ENCODE measurements at places on chromosomes 1 and 21.

DNA sequence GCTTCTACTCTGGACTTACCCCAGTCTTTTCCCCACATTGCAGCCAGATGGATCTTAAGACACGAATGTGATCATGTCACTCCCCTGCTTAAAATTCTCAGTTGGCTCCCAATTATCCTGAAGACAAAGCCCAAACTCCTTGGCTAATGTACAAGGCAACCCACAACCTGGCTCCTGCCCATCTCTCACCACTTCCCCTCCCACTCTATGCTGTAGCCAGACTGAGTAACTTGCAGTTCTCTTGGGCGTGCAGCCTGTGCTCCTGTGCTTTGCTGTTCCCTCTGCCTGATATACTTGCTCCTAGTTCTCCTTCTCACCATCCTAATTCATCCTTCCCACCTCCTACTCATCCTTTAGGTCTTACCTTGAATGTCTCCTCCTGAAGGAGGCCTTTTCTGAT, 56.2 kb downstream of the LGR6 start:
- DNase-seq, result peak; percentile 23

DNA sequence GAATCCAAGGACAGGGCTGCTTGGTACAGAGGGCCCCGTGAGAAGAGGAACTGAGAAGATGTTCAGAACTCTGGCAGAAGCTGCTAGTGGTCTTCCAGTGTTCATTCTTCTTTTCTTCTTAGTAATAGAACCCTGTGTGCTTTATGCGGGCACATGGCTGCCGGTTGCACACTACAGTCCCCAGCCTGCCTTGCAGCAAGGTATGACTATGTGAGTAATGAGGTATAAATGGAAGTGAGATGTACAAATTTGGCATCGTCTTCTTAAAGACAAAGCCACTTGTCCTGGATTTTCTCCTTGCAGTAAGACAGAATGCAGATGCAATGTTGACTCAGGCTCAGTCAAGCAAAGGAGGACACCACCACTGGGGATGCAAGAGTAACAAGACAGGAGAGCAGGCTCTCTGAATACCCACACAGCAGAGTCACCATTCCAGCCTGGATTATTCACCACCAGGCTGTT, 15.0 kb upstream of the ATP1B1 start:
- DNase-seq, result no peak

GRCh38 chr1:147480565-147480935, 60.8 kb upstream of the BCL9 start:
- no peak for DNase-seq

DNA sequence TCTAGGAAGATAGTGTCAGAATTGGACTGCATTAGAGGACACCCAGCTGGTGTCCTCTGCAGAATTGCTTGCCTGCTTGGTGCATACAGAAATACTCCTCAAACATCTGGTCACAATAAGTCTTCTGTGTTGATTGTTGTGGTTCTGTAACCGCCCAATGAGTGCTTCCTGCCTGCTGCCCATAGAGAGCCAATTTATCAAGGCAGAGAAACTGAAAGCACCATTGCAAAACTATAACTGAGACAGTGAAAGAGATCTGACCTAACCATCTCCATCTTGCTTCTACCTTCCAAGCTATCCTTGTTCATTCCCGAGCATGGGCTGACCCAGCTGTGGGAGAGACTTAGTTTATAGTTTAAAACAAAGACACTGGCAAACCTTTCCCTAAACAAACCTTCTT, 462.4 kb upstream of the RGS18 start:
- no peak for DNase-seq

GRCh38 chr21:42558368-42558767, 44.7 kb downstream of the SLC37A1 start:
- DNase-seq, result no peak

GRCh38 chr1:232937741-232938375, 12.6 kb upstream of the NTPCR start:
- no peak for DNase-seq

GRCh38 chr1:14482784-14483450, 115.6 kb upstream of the KAZN start:
- no peak for DNase-seq

- DNase-seq, result peak; percentile 90
Measured at GRCh38 chr1:150281221-150281757, 1.1 kb upstream of the CIART start.

DNA sequence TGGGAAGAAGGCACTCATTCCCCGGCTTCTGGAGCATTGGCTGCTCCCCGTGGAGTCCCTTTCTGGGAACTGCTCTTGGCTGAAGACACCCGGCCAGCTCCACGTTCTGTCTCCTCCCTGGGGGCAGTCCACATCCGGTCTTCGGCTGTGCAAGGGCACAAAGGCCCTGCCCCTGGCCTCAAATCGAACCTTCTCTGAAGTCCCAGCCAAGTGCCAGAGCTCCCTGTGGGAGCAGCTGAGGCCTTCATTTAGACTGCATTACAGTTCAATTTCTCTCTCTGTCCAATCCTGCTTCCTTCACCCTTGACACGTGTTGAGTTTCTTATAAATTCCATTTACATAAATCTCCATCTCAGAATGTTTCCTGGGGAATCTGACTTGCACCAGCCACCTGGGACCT, 132.9 kb upstream of the POU3F1 start:
- DNase-seq, result no peak

- DNase-seq, result no peak
Measured at GRCh38 chr1:198220428-198220827, 63.6 kb downstream of the NEK7 start.

DNA sequence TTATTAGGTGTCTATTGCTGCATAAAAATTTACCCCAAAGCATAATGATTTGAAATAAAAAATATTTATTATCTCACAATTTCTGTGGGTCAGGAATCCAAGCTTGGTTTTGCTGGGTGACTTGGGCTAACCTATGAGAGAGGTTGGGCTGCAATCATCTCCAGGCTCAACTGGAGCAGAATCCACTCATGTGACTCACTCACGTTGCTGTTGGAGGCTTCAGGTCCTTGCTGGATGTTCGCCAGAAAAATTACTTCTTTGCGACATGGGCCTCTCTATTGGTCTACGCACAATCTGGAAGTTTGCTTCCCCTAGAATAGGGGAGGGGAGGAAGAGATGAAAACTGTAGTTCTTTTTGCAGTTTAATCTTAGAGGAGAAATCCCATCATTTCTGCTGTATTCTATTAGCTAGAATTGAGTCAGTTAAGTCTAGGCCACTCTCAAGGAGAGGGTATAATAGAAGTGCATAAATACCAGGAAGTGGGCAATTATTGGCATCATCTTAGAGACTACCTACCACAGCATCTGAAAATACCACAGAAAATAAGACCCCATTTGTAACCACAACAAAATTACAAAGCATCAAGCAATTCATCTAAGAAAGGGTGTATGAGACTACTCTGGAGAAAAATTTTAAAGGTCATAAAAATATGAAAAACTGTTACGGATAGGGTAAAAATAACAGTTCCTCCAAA, 5.7 kb upstream of the FASLG start:
- no peak for DNase-seq

GRCh38 chr1:225928186-225929175, 4.4 kb upstream of the PYCR2 start:
- no peak for DNase-seq
